Activated CD4-positive, alpha-beta T cell treated with anti-CD3 and anti-CD28 coated beads, Interleukin-10, Interleukin-2, amounts not matched to agents 100 ng/mL and 50 ng/mL, durations not matched to agents 16 hours and 8 hours (primary cell): ENCODE measurements at places on chromosomes 11 and 22.

- no peak for DNase-seq
Measured at GRCh38 chr11:13315517-13316432, 38.2 kb downstream of the BMAL1 start.

- no peak for DNase-seq
Measured at GRCh38 chr11:120027546-120028180, 110.2 kb downstream of the TRIM29 start.

DNA sequence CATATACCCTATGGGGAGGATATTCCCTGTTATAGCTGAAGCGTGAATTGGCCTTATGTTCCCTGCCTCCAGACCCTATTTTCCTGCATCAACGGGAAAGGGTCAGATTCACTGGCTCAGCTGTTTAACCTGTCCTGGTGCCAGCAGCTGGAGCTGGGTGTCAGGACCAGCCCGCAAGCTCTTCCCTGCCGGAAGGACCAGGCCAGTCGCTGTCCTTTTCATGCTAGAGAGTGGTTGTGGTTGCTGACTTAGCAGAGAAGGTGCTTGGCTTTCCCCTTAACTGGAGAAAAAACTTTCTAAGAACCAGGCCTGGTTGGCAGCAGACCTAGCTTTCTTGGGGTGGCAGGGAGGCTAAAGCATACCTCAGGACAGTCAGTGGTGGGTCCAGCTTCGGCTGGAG lies 5.2 kb upstream of the SREBF2 start:
- DNase-seq = no peak

- peak; percentile 6 for DNase-seq
Measured at GRCh38 chr11:134098566-134099184, 29.8 kb downstream of the JAM3 start.

DNA sequence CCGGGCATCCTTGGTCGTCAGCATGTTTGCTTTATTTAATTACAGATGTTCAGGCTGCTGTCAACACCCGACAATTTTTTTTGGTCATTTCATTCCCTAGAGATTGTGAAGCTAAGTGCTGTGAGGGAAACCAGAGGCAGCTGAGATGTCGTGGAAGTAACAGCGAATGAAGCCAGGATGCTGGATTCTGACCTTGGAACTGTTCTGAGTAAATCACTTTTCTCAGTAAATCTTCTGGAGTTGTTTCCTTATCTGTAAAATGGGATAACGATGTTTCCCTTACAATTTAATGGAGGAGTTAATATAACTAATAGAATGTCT lies 390 bp upstream of the CKAP5 start:
- no peak for DNase-seq
